ENCODE measurements at places on chromosomes 2 and 18.

DNA sequence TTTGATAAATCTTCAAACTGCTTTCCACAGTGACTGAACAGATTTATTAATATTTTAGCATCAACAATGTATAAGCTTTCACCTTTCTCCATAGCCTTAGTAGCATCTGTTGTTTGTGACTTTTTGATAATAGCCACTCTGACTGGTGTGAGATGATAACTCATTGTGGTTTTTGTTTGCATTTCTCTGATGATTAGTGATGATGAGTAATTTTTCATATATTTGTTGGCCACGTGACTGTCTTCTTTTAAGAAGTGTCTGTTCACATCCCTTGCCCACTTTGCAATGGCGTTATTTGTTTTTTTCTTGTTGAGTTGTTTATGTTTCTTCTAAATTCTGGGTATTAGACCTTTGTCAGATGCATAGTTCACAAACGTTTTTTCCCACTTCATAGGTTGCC is 952.9 kb downstream of the TRIB2 start:
- DNase-seq: no peak

GRCh38 chr2:141497272-141497671 is 633.5 kb downstream of the LRP1B start:
- DNase-seq: no peak

DNA sequence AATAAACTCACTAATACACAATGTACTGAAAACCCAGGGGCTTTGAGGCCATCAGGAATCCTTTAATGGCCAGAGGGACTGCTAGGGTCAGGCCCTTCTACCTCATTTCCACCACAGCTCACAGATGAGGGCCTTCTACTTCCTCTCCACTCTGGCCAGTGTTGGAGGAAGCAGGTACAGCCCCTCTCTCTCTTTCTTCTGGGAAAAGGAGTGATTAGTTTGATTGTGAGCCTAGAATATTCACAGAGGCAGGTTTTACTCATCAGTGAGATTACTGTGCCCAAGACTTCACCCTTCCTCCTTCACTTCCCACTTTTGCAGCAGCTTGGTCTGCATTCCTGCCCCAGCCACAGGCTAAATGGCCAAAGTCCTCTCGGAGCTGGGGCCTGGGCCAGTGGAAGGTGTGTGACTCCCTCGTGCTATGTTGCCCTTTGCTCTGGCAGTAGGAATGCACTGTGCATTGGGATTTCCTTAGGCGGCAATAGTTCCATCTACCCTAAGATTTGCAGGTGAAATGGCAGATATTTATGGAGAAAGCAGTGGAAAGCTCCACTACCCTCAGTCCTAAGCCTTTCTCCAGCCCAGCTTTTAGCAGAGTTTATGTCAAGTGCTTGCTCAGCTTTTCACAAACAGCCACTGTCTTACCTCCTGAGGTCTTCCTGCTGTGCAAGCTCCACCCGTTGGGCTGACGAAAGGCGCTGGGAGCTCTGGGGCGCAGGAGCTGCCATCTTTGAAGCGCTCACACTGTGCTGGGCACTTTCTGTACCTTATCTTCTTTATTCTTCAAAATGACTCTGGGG is 36.2 kb upstream of the YES1 start:
- DNase-seq: no peak

DNA sequence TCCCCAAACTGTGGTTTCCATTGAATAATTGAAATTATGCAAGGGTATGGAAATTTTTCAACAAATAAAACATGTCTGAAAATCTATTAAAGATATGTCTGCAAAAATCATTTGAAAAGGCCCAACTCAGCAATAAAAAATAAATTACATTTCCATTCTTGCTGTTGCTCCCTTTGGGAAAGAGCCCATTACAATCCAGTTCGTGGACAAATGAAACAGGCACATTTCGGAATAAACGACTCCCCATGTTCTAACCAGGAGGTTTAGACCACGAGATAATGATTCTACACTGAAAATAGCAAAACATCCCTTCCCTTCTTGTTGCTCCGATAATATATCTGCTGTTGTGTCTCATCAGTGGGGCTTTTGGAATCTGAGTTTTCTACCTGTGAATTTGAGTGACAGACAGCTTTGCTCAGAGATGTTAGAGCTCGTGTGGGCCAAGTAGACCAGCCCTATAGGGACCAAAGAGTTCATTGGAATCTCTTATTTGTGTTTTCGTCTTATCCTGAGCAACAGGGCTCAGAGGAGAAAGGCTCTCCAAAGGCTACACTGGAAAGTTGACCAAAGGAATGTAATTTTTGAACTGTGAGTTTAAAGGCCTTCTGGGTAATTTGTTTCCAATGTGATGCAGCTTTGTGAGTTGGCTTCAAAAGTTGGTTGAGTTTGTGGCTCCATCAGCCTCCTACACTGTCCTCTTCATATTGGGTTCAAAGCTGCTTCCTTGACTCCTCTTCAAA is 119.5 kb downstream of the ACTR3 start:
- no peak for DNase-seq

- DNase-seq: no peak
Observed at GRCh38 chr2:5982193-5982902, 290.2 kb downstream of the SOX11 start.

GRCh38 chr18:73168236-73168635 is 300.4 kb upstream of the NETO1 start:
- no peak for DNase-seq
